A673 (cell line): ENCODE measurements at places on chromosomes 5 and 9.

DNA sequence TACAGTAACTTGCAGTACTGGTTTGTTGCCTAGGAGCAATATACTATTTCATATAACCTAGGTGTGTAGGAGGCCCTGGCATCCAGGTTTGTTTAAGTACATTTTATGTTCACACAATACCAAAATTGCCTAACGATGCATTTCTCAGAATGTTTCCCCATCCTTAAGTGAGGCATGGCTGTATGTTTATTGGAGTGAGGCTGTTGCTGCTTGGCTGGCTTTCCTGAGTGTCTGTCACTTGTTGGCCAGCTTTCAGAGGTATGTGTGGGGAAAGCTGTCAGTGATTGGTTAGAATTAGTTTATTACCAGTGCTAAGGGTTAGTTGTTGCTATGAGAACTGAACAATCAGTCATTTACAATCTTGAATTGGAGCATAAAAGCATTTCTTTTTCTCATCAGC is 154.1 kb upstream of the CDH12 start:
- DNase-seq = no peak

- no peak for DNase-seq
Measured at GRCh38 chr5:98816582-98817222, 43.2 kb downstream of the RGMB start.

- DNase-seq = no peak
Measured at GRCh38 chr5:74598731-74599130, 41.8 kb downstream of the ENC1 start.

DNA sequence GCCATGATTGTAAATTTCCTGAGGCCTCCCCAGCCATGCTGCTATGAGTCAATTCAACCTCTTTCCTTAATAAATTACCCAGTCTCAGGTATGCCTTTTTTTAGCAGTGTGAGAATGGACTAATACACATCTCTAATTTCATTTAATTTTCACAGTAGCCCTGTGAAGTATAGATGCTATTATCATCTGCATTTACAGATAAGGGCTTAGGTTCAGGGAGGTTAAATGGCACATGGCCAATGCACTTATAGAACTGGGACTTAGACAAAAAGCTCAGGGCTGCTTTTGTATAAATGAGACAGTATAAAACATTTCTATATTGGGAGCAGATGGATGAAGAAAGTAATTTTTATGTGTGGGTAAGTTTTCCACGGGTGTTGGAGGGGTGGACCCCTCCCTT is 62.9 kb upstream of the PANK3 start:
- DNase-seq = no peak

- no peak for DNase-seq
Measured at GRCh38 chr5:105380126-105380525, 1817.5 kb upstream of the NUDT12 start.

- DNase-seq = peak; percentile 21
Measured at GRCh38 chr5:76303921-76304320, 99.2 kb upstream of the IQGAP2 start.

DNA sequence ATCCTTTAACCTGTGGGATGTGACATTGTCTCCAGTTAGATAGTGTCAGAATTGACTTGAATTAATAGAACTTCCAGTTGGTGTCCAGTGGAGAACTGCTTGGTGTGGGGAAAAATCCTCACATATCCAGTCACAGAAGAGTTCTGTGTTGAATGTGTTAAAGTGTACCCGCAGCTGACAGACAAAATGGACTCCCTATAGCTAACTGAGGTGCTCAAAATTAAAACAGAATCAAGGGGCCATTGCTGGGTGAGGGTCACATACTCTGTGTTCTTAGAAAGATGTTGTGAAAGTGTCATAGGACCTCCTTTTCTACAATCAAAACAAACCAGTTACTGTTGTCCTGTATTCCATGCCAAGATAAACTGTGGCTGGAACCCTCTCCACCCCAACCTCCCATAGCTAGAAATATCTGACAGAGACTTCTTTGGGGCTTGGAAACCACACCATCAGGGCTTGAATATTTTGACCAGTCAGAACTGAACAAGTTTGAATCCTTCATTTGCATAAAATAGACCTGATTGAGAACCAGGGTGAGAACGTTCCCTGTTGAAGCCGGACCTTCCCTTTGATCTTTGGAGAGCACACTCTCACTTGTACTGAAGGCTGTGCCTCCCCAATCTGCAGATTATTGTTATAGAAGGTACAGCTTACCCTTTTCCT is 164.0 kb upstream of the ZNF608 start:
- DNase-seq = no peak

- DNase-seq = no peak
Measured at GRCh38 chr5:65938256-65938655, 11.9 kb downstream of the ERBIN start.

GRCh38 chr9:109733690-109734089 is 46.3 kb upstream of the PALM2AKAP2 start:
- peak; percentile 45 for DNase-seq

GRCh38 chr5:126280846-126281245 is 142.4 kb upstream of the GRAMD2B start:
- DNase-seq = no peak
